NCI-H345 (cell line): ENCODE measurements at places on chromosomes 2 and 18.

DNA sequence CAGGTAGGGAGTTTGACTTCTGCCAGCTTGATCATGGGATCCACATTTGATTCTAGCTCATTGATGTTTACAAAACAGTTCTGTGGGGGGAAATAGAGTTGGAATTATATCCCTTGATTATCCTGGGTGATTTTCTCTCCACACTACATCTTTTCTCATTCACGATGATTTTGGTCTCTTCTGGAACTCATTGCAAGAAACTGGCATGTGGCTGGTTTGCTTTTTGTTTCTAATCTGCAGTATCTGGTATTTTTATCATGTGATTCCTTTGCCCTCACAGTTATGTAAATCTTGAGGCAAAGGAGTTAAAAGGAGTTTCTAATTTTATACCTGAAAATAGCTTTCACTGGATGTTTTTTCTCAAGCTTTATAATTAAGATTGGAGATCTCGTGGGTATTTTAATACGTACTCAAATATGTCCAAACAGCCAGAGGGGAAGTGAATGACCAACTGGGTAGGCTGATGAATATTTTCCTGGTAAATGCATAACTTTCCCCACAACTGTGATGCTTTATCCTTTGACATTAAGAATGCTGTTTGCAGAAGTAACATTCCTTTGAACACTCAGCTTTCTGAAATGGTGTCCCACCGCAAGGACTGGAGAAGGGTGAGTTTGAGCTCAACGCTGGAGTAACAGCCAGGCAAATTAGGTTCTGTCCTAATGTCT is 502.9 kb upstream of the ZEB2 start:
- DNase-seq, result no peak

- DNase-seq, result no peak
Observed at GRCh38 chr2:150472511-150472899, 15.0 kb downstream of the RND3 start.

DNA sequence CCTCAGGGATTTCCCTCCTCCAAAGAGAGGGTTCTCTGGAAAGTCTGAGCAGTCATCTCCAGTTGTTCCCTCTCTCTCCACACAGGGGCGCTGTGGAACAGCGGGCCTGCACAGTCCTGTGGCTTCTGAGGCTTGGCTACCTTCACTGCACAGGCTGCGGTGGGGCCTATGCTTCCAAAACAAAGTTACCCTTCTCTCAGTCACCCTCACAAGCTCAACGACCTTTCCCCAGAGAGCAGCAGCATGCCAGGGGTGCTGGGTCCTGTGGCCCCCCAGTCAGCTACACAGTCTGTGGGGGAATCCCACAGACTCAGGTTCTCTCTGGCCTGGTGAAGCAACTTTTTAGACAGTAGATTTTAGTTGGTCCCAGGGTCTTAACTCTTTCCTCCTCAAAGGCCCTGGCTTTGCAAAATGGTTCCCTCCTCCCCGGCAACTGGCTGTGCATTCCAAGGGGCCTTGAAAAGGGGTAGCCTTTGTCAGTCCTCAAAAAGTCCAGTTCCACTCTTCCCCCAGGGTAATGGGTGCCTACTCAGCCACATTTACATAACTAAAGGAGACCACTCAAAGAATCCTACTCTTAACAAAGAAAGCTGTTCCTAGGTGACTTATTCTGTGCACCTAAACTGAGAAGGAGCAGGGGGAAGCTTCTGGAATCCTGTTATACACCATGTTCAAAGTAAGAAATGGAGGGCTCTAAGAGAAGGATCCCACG is 14.9 kb downstream of the B3GNT7 start:
- no peak for DNase-seq

- no peak for DNase-seq
Observed at GRCh38 chr18:60247103-60247502, 125.5 kb downstream of the MC4R start.
